ENCODE measurements at places on chromosomes 2 and 18.

DNA sequence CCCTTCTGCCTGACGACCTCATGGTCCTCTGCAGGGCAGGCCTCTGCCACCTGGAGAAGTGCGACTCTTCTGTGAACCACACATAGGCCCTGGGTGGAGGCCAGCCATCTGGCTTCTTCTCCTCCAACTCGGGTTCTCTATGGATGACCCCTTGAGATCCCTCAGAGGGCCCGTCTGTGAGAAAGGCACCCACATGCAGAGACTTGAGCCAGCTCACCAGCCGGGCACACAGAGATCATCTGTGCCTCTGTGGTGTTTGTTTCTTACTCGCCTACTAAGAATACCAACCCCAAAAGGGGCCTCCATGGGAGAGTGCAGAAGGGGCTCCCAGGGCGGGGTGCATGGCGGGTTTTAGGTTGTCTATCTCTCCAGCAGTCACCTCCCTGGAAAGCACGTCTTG lies 176.5 kb upstream of the SALL3 start:
- no peak for DNase-seq

DNA sequence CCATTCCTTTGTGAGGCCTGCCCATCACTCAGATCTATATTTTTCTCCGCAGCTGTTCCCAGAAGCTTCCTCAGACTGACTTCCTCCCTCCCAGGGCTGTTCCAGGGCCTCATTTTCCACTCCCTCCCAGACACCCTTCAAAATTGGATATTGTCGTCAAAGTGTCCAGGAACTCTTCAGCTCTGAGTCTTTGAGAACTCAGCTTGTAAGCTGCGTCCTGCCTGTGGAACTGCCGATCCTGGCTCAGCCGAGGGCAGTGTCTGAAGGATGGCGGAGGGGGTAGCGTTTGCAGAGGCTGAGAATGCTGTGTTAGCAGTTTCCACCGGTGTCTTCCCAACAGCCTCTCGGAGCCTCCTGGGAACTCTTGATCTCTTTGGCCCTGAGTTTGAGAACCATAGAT lies 27.1 kb downstream of the NCK2 start:
- DNase-seq = no peak

- no peak for DNase-seq
These were observed 44.5 kb downstream of the PSMD14 start for GRCh38 chr2:161352719-161353118.

DNA sequence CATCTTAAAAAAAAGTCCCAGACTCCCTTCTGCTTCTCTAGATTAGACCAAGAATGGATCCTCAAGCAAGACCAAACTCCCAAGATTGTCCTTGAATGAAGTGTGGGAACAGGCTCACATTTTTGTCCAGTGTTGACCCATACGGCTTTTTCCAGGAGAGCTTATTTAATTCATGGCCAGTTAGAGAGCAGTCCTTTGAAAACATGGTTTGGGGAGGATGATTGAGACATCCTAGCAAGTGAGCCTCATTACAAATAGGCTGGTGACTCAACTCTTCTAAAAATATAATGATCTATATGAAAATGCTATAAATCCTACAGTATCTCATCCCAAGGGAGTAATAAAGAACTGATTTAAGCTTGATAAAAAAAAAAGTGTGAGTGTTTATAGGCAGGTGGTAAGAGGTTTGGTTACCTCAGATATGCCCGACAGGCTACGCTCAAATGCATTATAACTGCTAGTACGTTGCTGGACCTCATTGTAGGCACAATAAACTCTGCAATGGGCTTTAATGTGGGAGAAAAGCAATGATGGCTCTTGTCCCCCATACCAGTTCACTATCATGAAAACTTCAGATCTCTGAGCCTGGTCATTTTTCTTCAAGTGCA lies 17.0 kb downstream of the ANKRD29 start:
- DNase-seq = no peak

- no peak for DNase-seq
These were observed 201.5 kb upstream of the RAB6C start for GRCh38 chr2:129777762-129778583.

DNA sequence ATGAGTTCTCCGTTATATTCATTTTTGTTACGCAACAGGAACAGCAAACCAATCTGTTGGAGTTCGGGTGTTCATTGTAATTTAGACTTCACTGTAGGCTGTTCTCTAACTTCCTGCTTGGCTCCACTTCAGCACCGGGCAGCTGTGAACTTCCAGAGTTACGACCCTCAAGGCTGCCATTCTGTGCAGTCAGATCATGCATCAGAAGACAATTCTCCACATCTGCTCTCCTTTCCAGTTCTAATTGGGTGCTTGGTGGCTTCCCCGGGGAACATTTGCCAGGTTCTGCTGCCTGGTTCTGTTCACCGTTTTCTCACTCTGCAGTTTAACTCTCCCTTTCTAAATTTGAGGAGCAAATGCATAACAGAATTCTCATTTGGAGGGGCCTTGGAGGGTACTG lies 237.7 kb downstream of the NYAP2 start:
- no peak for DNase-seq

GRCh38 chr2:238459081-238459629 lies 32.4 kb downstream of the ASB1 start:
- no peak for DNase-seq

DNA sequence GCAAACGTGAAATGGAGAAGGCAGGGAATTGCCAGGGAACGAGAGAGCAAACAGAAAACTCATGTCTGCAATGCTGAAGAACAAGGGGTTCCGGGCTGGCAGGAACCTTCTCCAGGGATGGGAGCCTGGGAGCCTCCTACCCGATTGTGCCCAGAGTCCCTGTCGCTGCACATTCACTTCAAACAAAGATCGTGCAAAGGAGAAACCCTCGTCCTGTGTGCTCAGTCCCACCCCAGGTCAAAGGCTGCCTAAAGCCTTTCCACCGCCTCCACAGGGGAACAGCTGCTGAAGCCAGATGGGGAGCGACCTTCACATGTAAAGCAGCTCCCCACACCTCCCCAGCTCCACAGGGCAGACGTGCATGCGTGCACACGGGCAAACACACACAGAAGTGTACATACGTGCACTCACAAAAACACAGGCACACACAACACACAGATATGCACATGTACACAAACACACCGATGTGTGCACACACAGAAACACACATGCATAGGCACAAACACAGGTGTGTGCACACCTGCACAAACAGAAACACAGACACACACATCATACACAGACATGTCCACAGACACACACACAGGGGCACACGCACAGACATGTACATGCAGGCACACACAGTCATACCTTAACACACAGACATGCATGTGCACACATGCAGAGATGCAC lies 460.1 kb upstream of the SALL3 start:
- DNase-seq = no peak

DNA sequence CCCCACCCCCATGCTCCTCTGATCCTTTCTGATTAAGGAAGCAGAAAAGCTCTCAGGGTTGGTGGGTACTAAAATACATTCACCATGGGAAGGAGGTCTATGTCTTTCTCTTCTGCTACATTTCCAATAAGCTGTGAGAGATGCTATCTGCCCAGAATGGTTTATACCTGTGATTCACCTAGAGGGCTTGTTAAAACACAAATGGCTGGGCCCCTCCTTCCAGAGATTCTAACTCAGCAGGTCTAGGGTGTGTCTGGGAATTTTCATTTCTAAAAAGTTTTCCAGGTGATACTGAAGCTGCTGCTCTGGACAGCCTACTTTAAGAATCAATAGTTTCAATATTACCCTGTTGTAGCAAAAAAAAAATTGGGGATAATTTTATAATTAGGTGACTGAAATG lies 772.2 kb upstream of the ZEB2 start:
- DNase-seq = no peak

GRCh38 chr2:105076121-105076520 lies 38.3 kb downstream of the MRPS9 start:
- no peak for DNase-seq

GRCh38 chr2:211204456-211204855 lies 648.1 kb downstream of the CPS1 start:
- no peak for DNase-seq

GRCh38 chr2:43129676-43130547 lies 96.5 kb downstream of the ZFP36L2 start:
- peak; percentile 72 for DNase-seq

- DNase-seq = no peak
These were observed 12.9 kb downstream of the LRRTM1 start for GRCh38 chr2:80291656-80292055.

- no peak for DNase-seq
These were observed 149.3 kb downstream of the EXOC6B start for GRCh38 chr2:72676341-72677025.

- DNase-seq = peak; percentile 82
These were observed 89.7 kb downstream of the TMEM247 start for GRCh38 chr2:46569061-46569560.

DNA sequence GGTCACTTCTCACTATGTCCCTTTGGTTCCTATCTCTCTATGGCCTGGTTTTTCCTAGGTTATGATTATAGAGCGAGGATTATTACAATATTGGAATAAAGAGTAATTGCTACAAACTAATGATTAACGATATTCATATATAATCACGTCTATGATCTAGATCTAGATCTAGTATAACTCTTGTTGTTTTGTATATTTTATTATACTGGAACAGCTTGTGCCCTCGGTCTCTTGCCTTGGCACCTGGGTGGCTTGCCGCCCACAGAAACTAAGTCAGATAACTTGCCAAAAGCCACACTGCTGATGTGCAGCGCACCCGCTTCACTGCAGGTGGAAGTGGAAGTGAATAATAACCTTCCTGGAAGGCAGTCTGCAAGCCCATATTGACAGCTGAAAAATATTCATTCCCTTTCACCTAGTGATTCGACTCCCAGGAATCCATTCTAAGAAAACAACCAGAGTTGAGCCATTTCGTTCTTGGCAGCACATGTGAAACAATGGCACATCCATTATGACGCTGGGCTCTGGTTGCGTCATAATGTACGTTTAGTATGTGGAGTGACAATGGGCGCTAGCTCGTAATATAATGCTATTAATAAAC lies 725 bp upstream of the ANKRD53 start:
- peak; percentile 75 for DNase-seq

DNA sequence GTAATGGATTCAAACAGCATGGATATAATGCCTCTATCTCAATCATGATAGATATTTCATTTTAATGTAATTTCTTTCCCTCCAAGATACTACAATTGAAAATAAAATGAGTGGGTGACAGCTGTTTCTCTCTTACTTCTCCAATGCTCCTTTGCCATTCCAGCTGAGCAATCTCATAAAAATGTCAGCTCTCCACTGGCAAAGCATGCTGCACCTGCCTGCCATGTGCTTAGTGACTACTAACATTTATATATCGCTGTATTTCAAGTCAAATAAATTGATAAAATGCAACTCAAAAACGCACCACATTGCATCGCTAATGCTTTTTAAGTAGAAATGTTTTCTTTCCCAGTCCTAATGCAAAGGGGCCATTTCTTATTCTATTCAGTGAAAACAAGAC lies 1093.9 kb downstream of the CBLN2 start:
- no peak for DNase-seq

- DNase-seq = no peak
These were observed 1245.5 kb upstream of the FAM98A start for GRCh38 chr2:34844629-34845028.

- DNase-seq = peak; percentile 48
These were observed 670 bp upstream of the INPP5D start for GRCh38 chr2:233059547-233059796.

GRCh38 chr2:124027182-124027581 lies 2.1 kb downstream of the CNTNAP5 start:
- peak; percentile 41 for DNase-seq

DNA sequence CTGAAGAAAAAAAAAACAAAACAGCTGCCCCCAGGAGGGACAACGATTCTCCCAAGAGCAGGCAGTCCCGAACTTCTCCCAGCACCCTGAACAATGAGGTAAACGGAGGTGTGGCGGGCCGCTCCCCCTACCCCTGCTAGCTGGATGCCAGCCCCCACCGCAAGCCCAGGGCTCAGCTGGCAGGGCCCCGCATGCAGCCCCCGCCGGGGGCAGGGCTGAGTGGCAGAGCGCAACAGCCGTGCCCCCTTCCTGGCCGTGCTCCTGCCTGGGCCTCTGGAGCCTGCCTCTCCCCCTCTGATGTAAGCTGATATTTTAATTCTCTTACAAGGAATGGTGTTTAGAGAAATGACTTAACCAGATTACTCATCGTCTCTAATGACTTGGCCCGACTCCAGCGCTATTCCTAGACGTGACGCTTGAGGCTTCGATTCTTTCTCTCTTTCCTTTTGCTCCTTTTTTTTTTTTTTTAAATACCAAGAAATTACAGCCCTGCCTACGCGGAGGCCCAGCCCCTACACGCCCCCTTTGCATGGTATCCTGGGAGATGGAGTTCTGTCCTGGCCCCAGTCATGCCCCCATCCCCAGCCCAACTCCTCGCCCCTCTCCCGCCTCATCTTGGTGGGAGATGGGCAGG lies 4.6 kb upstream of the ARID5A start:
- DNase-seq = peak; percentile 99

DNA sequence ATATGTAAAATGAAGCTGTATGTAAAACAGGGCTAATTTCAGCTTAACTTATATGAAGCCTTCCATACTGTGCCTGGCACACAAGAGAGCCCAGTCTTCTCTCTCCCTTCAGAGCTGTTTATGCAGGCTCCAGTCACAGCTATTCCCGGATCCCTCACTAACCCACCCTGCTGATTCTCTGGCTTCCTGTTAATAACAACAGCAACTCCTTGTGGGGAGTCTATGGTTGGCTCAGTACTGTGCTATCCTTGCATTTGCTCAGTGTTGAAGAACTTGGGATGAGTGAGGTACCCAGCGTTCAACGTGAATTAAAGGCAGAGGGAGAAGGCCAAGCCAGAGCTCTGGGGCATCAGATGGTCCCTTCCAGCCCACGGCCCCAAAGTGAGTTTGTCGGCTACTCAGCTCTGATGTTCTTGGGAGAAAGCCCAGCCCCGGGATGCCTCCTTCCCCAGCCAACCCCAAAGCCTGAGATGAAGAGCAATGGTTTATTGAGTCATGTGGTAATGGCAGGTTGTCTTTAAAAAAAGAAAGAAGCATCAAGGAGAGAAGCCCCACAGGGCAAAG lies 43.2 kb downstream of the PSD4 start:
- no peak for DNase-seq

DNA sequence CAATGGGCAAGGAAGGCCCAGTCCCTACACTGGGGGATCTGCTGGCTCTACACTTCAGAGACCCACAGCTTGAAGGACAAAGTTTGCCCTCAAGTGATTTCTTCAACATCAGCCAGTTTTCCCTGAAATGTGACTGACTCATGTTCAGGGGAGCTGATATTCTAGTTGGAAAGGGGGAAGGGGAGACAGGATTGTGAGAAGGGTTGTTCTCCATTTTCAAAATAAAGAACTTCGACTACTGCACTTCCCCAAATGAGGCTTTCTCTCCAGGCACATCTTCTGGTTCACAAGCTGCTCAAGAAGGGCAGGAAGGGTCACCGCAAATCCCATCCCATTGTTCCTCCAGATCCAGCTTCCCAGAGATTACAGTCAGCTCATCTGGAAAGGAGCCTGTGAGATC lies 117.6 kb downstream of the BCL2L11 start:
- DNase-seq = peak; percentile 79

DNA sequence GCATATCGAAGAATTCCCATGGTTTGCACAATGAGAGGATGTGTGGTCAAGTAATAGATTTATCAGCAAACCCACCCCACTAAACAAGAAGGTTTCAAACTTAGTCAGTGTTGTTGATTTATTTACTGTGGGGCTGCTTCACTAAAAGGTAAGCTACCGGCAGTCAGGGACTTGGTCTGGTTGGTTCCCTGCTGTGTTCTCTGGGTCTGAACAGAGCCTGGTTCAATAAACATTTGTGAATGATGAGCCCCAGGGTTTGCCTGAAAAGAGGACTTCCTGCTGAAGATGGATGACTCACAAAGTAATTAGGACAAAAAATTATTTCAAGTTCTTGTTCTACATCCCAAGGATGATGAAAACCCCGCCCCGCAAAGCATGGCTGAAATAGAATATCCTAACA lies 108.3 kb downstream of the SPP2 start:
- DNase-seq = no peak

Data from suppressor macrophage treated with lipopolysaccharide for 1 hour (primary cell).